D341Med (cell line): ENCODE measurements at places on chromosomes 2 and 18.

- no peak for DNase-seq
These were observed 43.5 kb downstream of the SMCHD1 start for GRCh38 chr18:2699001-2699400.

GRCh38 chr2:102112692-102113665, 29.6 kb upstream of the IL1R1 start:
- DNase-seq = no peak

- no peak for DNase-seq
These were observed 69.6 kb downstream of the PHLPP1 start for GRCh38 chr18:62784966-62785413.

- no peak for DNase-seq
These were observed 34.5 kb downstream of the COL3A1 start for GRCh38 chr2:189008555-189009262.

GRCh38 chr2:62589691-62590356, 83.8 kb upstream of the TMEM17 start:
- no peak for DNase-seq

DNA sequence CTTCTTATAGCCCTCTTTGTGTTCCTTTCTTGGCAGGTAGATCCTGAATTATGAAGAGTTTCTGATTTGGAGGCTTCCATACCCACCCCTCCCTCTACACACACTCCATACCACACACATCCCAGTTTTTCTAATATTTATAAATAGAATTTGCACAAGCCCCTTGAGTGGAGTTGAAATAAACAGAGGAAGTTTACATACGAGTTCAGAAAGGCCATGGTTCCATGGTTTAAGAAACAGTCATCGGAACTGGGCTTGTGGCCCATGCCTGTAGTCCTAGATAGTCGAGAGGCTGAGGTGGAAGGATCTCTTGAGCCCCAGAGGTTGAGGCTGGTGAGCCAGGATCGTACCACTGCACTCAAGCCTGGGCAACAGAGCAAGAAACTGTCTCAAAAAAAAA, 62.7 kb upstream of the TANC1 start:
- no peak for DNase-seq

DNA sequence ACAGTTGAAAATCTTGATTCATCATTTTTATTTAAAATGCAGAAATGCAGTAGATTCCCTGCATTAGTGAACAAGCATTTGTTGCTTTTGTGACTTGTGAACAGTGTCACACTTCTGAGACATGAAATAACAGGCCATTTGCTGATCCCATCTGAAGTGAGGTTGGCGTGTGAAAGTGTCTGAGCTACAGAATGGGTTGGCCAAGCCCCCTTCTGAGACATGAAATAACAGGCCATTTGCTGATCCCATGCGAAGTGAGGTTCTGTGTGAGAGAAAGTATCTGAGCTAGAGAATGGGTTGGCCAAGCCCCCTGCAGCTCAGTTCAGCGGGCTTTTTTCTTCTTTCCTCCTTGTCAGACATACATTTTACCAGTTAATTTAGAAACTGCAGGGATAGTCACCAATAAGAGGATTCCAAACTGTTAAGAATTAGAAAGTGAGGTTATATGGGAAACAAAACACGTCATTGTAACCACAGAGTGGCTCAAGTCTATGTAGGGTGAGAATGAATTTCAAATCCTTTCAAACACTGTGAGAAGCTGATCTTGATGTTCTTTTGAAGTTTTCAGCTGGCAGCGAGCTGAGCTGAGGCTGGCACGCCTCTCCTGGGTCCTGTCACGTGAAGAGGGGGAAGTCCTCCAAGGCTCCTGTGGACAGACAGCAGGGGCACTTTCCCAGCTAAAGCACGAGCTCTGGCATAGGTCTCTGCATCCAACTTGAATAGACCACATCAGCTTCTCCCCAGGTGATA, 339.2 kb upstream of the SALL3 start:
- DNase-seq = no peak
